ENCODE measurements at places on chromosomes 6 and 20.

- no peak for DNase-seq
Measured at GRCh38 chr6:53827531-53827930, 32.7 kb downstream of the LRRC1 start.

GRCh38 chr6:91376686-91377085 lies 789.8 kb upstream of the MAP3K7 start:
- peak; percentile 8 for DNase-seq

DNA sequence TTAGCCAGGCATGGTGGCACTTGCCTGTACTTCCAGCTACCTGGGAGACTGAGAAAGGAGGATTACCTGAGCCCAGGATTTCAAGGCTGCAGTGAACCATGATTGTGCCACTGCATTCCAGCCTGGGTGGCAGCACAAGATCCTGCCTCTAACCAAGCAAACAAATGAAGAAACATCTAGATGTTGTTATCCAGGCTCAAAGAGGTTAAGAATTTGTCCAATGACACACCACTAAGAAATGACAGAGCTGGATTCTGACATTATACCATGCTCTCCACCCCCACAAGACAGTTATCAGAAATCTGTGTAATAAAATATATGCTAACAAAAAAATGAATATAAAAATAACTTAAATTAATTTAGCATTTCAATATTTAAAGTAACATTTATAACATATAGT lies 925.5 kb upstream of the SLC35B3 start:
- DNase-seq = no peak

GRCh38 chr6:10484912-10485311 lies 36.2 kb upstream of the GCNT2 start:
- no peak for DNase-seq

GRCh38 chr6:21752054-21752811 lies 158.7 kb downstream of the SOX4 start:
- no peak for DNase-seq

- DNase-seq = no peak
Measured at GRCh38 chr6:170044836-170045562, 245.9 kb downstream of the DLL1 start.

DNA sequence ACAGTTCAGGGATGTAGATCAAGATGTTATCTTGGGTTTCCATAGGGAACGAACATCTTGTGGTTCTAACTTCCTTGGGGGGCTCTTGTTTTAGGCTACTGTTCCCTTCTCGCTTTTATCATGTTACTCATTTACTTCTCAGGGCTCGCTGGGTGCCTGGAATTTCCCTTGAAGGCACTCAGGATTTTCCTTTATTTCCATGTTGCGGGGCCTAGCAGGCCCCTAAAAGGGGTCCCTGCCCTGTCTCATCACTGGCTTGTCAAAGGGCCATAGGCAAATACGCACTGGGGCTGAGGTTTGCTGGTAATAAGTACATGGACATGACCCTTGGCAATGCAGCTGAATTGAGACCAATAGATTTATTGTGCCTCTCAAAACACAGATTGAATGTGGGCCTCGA lies 262.3 kb downstream of the CDH4 start:
- DNase-seq = no peak

DNA sequence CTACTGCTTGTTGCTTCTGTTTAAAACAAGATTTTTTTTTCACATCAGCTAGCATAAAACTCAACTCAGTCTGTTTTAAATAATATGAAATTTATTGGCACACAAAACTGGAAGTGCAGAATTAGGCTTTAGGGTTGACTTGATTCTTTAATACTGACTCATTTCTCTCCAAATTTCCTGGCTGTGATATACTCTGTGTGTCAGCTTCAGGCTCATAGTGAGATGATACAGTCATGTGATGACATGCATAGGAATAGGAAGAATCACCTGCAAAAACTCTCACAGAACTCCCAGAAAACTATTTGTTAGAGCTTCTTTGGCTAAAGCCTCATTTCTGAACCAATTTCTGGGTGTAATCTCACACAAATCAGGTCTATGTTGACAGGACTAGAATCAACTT lies 1068.0 kb upstream of the EPHA7 start:
- no peak for DNase-seq

DNA sequence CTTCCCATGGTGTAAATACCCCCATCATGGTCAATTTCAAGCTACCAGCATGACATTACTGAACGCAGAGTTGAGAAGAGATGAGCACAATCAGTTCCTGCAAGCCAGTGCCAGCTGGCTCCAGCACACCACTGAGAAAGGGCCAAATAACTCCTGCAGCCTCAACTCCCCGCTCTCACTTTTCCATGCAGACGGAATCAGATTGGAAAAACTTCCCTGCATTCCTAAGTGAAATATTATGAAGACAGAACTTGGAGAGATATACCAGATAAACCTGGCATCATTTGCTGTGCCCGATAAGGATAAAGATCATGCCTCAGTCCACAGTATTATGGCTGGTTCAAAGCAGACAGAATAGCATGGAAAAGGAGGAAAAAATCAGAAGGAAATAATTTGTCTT lies 56.7 kb downstream of the FILIP1 start:
- DNase-seq = no peak

DNA sequence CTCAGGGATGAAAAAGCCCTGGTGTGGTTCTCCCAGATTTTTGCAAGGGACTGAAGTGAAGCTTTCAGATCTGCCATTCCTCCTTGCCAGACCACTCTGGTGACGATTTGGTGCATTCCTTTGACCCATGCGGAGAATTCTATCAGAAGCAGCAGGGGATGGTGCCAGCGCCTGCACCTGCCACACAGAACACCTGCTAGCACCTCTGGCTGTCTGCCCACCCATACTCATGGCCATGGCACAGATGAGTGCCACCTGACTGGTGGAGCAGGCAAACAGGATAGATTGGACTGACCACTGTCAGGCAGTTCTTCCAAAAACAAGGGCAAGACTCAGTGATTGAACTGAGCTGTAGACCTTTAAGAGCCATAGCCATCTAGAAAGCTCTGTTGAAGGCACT lies 107.1 kb downstream of the CDYL start:
- no peak for DNase-seq

GRCh38 chr6:151610326-151610725 lies 116.5 kb downstream of the CCDC170 start:
- no peak for DNase-seq

GRCh38 chr20:51639206-51639832 lies 96.8 kb upstream of the NFATC2 start:
- DNase-seq = no peak

DNA sequence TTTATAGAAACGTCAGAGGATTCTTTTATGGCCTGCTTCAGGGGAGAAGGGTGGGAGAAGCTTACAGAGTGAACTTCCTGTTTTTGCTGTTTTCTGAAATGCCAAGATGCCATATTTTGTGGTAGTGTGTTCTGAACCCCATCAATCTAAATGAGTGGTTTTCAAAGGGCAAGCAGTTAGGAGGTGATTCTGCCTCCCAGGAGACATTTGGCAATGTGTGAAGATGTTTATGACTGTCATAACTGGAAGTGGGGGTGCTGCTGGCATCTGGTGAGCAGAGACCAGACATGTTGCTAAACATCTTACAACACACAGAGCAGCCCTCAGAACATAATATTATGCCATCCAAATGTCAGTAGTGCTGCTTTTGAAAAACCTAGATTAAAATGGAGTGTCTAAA lies 6.0 kb upstream of the PRL start:
- no peak for DNase-seq

DNA sequence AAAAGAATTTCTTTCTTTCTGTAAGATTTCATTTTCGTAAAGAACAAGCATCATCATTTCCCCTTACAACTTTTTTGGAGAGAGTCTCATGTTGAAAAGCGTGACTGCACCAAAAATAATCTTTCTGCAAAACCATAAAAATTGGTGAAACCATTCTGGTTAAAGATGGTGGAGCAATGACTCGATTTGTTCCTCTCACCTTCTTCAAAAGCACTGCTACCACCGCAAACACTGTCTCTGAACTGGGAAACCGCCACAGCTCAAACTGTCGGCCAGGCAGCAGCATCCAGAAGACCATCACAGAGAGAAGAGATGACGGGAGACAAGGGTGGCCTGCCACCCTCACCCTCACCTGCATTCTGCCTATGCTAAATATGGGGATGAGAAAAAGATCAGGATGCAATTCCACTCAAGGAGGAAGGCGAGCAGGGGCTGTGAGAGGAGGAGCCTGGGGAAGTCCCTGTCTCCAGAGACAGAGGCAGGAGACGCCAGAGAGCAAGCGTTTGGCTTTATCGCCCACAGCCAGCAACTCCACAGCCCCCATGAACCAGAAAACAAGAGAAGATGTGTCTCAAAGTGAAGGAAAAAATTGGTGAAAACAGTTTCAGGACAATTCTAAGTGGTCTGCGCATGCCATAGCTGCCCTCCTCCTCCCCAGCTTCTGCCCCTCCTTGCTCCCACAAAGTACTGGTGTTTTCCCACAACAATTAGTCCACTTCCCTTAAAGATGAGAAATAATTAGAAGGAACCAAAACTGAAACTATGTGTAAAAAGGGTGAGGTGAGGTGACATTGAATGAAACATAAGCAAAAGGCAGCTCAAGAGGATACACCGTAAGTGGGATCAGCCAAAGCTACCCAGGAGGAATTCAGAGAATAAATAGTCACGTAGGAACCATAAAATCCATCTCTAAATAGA lies 255.5 kb downstream of the KIF16B start:
- no peak for DNase-seq

DNA sequence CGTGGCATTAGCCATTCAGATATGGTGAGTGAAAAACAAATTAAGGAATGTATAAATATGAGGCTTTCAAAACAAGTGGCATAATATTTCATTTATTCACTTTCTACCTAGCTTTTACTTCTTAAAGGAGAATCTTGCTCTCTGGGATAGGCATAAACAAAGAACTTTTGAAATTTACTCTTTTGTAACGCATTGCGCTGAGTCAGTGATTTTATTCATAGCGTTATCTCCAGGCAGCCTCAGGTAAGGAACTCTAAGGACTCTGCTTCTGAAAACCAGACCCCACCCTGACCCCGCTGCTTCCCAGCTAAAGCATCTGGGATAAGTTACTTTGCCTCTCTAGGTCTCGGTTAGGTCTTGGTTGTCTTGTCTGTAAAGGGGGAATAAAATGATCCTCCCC lies 234.7 kb downstream of the MYLK4 start:
- no peak for DNase-seq

DNA sequence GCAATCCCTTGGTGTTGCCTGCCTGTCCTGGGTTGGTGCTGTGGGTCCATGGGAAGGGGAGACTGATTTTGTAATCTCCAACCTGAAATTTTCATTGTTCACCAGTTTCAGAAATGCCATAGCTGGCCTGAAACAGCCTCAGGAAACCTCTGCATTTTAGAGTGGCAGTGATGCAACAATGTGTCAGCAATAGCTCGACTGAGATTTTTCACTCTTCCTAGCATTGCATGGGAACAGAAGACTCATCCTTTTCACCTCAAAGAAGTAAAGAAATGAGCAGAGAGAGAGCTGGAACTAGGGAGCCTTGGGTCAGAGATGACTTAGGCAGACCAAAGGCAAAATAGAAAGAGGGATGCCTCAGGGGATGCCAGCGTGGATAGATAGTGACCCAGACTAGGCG lies 23.7 kb upstream of the TMEM14A start:
- no peak for DNase-seq

GRCh38 chr6:34673064-34673463 lies 23.5 kb downstream of the ILRUN start:
- DNase-seq = no peak

GRCh38 chr6:165594584-165595333 lies 68.3 kb downstream of the PDE10A start:
- DNase-seq = no peak

DNA sequence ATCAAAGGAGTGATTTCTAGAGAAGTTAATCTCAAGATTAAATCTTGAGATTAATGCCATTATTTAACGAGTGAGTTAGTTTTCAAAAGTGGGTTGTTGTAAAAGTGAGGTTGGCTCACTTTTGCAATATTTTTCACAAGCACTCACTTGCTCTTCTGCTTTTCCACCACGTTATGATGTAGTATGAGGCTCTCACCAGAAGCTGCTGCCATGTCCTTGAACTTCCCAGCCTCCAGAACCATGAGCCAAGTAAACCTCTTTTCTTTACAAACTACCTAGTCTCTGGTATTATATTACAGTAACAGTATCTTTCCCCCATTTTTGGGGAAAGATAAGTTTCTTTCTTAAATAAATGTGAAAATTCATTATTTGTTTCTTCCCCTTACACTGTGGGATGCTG lies 227.6 kb upstream of the ZFP64 start:
- DNase-seq = no peak

Data from SK-N-MC (cell line).